ENCODE measurements at places on chromosomes 1 and 21.

- DNase-seq = peak; percentile 31
Measured at GRCh38 chr1:154714638-154715037, 106.7 kb upstream of the ADAR start.

GRCh38 chr1:117061986-117062415 lies 1.9 kb downstream of the TTF2 start:
- no peak for DNase-seq

DNA sequence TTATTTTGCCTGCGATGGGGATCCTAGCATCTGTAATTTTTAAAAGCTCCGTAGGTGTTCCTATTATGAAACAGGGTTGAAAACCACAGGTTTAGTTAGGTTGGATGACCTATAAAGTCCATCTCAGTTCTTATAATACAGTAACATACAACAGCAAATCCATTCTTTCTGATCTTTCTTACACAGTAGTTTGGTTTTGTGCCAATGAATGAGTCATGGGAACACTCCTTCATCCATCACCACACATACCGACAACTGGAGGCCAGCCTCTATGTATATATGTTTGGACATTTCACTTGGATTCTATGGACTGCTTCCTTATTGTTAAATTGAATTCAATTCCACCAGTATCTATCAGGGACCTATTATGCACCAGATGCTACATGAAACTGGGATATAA lies 118.4 kb upstream of the L1TD1 start:
- no peak for DNase-seq

- no peak for DNase-seq
Measured at GRCh38 chr1:2312515-2313301, 78.6 kb downstream of the MORN1 start.
